Right lung (tissue), 10 donors: ENCODE measurements at places on chromosomes 5 and 9. TPM values are rescaled to one million over a fixed set of nuclear protein-coding genes. Genes with fewer than 3 reads are reported as not detected.

The CANX gene
- 437 TPM for polyA plus RNA-seq

DNA sequence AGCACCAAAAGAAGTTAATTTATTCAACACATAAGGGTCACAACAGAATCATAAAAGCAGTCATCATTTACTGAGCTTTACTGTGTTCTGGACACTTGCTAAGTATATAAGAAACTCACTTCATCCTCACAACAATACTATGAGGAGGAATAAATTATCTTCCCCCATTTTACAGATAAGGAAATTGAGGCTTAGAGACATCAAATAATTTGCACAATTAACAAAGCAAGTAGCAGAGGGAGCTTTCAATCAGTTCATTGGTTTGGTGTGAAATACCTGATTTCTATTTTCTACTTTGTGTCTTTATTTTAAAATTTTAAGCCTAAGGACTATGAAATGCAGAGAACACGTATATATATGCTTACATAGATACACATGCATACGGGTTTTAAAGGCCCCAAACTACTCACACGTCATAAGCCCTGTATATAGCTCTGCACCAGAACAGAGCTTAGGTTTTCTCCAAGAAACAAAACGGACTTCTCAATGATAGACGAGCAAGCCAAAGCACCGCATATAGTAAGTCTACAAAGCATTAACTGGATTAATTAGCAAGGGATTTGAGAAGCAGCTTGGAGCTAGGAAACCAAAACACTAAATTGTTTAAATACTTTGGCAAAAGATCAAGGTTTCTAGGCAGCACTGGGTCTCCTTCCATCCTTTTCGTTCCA, 95.6 kb downstream of the DENND1A start:
- DNase-seq: peak; percentile 5

The ABO gene
- 5.2 TPM for polyA plus RNA-seq

- DNase-seq: no peak
Observed at GRCh38 chr5:112823656-112824055, 37.4 kb upstream of the SRP19 start.

The MARCHF11 gene
- polyA plus RNA-seq: not detected

DNA sequence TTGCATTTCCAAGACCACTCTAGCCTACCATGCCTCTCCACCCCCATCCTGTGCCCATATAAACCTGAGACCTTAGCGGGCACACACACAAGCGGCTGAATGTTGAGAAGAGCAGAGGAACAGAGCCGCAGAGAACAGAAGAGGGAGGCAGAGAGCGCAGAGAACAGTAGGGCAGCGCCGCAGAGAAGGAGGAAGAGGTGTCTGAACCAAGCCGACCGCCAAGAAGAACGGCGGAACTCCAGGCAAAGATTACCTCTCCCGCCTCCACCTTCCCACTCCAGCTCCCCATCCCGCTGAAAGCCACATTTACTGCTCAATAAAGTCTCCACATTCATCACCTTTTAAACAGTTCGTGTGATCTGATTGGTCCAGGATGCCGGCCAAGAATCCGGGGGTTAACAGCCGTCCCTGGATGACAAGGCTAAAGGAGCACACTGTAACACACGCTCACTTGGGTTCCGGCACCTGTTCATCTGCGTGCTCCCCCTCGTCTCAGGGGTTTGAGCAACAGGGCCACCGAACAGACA, 33.2 kb downstream of the GRIN3A start:
- no peak for DNase-seq

The DIPK1B gene
- polyA plus RNA-seq: 47.6 TPM

DNA sequence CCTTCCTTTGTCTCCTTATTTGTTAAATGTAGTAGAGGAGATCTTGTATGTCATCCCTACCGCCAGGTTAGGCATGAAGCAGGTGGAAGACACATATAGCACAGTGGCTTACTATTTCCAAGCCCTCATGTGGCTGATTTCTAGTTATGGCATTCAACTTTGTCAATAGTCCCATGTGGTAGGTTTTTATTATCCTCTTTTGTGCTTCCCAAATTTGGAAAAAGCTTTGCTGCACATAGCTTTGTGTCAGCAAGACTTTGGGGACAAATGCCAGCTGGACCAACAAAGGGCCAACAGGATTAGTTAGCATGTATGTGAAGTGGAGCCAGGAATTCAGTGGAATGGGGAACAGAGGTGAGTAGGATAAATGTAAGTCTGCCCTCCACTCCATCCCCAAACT, 276.3 kb downstream of the PSAT1 start:
- no peak for DNase-seq

The MCTP1 gene
- 6.4 TPM for polyA plus RNA-seq

DNA sequence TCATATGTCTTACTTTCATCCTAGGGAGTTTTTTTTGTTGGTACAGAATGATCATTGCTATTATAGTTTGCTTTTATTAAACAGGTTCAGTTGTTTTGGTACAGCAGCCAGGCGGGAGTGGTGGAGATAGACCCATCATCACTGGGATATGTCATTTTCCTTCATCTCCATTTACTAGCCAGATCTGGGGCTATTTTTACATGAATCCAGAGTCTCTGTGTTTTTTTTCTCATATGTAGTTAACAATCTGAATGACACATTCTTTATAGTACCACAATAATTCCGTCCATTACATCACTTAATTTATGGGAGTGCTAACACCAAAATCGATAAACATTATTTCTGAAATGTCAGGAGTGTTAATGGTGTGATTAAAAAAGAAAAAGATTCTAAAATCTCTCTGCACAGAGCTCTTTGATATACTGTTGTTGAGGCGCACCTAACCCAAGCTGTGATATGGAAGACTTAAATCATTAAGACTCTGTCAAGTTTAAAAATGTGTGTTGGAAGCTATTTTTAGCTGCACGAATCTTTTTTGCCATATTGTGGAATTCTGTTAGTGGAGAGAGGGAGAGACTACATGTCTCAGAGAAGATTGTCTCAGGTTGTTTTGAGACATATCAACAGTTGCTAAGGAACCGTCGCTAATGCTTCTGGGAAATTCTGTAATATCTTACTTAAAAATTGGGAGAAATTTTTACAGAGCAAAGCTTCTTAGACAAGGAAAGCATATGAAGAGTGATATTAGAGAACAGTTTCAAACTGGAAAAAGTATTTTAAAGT, 59.6 kb downstream of the RPS23 start:
- DNase-seq: no peak

The CENPK gene
- 32.3 TPM for polyA plus RNA-seq

DNA sequence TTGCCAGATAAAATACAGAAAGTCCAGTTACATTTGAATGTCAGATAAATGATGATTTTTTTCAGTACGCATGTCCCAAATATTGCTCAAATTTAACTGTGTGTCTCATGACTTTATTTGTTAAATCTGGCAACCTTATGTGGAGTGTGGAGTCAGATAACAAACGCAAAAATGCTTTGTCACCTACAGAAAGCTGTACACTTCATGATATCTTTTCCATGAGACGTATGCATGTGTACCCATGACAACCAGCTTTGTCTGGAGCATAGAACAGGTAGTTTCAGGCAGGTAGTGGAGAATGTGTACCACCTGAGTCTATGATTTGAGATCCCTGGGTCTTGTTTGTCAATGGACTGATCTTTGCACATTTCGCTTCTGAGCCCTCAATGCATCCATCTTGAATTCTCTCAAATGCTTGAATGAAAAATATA, 105.5 kb upstream of the CPEB4 start:
- no peak for DNase-seq

- no peak for DNase-seq
Observed at GRCh38 chr5:129541648-129542251, 81.7 kb downstream of the ADAMTS19 start.

DNA sequence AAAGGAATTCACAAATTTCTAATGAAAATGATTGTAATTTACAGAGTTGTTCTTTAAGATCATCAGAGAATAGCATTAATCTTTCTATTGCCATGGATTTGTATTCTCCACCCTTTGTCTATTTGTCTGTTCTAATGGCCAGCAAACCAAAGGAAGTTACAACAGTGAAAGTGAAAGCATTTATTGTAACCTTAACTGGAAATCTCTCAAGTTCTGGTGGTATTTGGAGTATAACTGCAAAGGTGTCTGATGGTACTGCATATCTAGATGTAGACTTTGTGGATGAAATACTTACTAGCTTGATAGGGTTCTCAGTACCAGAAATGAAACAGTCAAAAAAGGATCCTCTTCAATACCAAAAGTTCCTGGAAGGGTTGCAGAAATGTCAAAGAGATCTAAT, 21.7 kb downstream of the RMI1 start:
- no peak for DNase-seq
